Mononuclear cell (primary cell): ENCODE measurements at places on chromosomes 2 and 18. TPM values are rescaled to one million over a fixed set of nuclear protein-coding genes. Genes with fewer than 3 reads are reported as not detected.

The PXDN gene
- 0.94 TPM for total RNA-seq

The TMEM247 gene
- total RNA-seq = not detected

The CCDC74B gene
- 0.10 TPM for total RNA-seq

The MPP4 gene
- under 0.01 TPM for total RNA-seq

The INHBB gene
- 0.10 TPM for total RNA-seq

The CNRIP1 gene
- not detected for total RNA-seq

The COL5A2 gene
- 0.94 TPM for total RNA-seq

The C2orf78 gene
- not detected for total RNA-seq

The TRIB2 gene
- total RNA-seq = 74.6 TPM

The CLIP4 gene
- total RNA-seq = 71.7 TPM

The POTEJ gene
- total RNA-seq = not detected
